Vagina (tissue), 2 donors: ENCODE measurements at places on chromosomes 3 and 15.

DNA sequence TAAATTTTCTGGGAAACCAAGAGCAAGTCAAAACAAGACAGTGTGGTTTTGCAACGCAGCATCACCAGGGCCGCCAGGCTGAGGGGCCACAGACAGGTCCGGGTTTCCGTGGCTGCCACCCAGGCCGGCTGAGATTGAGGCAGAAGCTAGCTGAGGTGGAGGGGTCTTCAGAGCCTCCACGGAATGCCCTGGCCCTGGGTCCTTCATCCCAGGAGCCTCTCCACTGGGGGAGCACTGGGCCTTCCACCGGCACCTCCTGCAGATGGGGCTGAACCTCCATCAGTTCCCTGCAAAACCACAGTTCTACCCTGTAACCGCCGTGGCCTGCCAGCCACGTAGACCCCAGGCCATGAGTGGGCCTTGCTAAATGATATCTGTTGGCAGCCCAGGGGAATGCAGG, 152.7 kb downstream of the CHSY1 start:
- H3K4me3 ChIP-seq, result no peak overlapping the region
- H3K27me3 ChIP-seq, result no peaks in the 10 kb centered on the region
- no peaks in the 10 kb centered on the region for H3K4me1 ChIP-seq
- no peak overlapping the region for H3K27ac ChIP-seq

- no peaks in the 10 kb centered on the region for H3K27me3 ChIP-seq
- H3K4me1 ChIP-seq, result no peaks in the 10 kb centered on the region
- no peak for DNase-seq
- H3K4me3 ChIP-seq, result no peak overlapping the region
- H3K27ac ChIP-seq, result no peak overlapping the region
These were observed 12.7 kb upstream of the CPA3 start for GRCh38 chr3:148852271-148852992.

- no peak overlapping the region for H3K4me3 ChIP-seq
- no peaks in the 10 kb centered on the region for H3K27me3 ChIP-seq
- no peak overlapping the region for H3K27ac ChIP-seq
- no peak for DNase-seq
- no peaks in the 10 kb centered on the region for H3K36me3 ChIP-seq
These were observed 16.0 kb downstream of the ROBO2 start for GRCh38 chr3:77055841-77056341.

DNA sequence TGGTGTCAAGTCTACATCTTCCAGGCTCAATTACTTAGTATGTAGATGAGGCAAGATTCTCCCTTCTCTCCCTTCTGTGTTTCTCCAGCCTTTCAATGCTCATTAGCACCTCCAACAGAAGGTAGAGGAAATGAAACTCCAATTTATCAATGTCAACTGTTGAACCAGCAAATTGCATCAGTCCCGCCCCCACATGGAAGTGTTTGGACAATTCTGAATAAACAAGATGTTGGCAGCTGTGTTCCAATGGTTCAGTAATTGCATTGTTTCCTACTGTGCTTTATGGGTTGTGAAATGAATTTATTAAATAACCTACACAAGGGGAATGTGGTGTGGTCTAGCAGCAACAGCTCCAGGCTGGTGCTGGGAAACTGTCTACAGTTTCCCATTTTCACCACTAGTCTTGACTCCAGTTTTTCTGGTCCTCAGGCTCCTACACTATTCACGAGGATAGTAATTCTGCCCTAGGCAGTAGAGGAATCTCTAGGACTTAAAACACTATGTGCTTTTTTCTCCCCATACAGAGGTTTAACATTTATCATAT, 91.9 kb downstream of the MB21D2 start:
- H3K27me3 ChIP-seq, result no peaks in the 10 kb centered on the region
- no peaks in the 10 kb centered on the region for H3K36me3 ChIP-seq
- H3K27ac ChIP-seq, result no peak overlapping the region

DNA sequence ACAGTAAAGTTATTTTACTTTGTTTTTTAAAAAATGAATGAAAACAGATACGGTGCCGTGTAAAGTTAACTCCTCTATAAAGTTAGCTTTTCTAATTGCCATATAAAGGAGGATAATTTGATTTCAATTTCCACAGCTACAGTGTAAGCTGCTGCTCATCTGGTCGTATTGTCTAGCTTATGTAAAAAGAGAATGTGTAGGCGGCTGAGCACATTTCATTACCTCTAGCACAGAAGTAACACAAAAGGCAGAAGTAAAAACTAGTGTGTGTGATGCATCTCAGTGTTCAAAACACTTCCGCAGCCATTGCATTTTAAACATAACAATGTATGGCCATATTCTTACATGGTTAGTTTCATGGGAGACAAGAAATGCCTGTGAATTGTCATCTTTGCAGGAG, 105.0 kb upstream of the P2RY1 start:
- no peaks in the 10 kb centered on the region for H3K36me3 ChIP-seq
- no peak overlapping the region for H3K27ac ChIP-seq
- DNase-seq, result no peak
- no peaks in the 10 kb centered on the region for H3K27me3 ChIP-seq

DNA sequence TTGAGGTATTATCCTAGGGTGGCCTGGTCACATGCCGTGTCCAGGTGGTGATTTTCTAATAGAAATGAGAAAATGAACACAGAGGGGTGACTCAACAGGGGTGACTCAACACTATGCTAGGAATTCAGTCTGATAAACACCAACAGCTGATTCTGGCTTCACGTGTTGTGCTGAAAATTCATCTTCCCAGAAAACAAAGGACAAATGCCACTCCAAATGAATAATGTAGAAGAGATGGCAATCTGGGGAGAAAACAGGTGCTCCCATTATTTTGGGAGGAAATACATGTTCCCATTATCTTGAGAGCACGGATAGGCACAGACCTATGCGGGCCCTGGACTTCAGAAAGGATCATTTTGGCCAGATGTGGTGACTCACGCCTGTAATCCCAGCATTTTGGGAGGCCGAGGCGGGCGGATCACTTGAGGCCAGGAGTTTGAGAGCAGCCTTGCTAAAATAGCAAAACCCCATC, 101.2 kb upstream of the MEX3B start:
- H3K27me3 ChIP-seq, result no peaks in the 10 kb centered on the region
- no peak overlapping the region for H3K4me3 ChIP-seq
- no peak for DNase-seq
- no peaks in the 10 kb centered on the region for H3K36me3 ChIP-seq
- H3K4me1 ChIP-seq, result no peaks in the 10 kb centered on the region

- H3K27me3 ChIP-seq, result no peaks in the 10 kb centered on the region
- no peak overlapping the region for H3K4me3 ChIP-seq
- no peak for DNase-seq
- no peaks in the 10 kb centered on the region for H3K36me3 ChIP-seq
These were observed 18.8 kb downstream of the NBEAL2 start for GRCh38 chr3:46998121-46998851.

GRCh38 chr3:11739706-11740105, 96.0 kb upstream of the VGLL4 start:
- H3K27me3 ChIP-seq, result no peaks in the 10 kb centered on the region
- no peaks in the 10 kb centered on the region for H3K4me1 ChIP-seq
- no peak overlapping the region for H3K4me3 ChIP-seq
- no peak overlapping the region for H3K27ac ChIP-seq
- DNase-seq, result no peak

- no peaks in the 10 kb centered on the region for H3K36me3 ChIP-seq
- no peaks in the 10 kb centered on the region for H3K4me1 ChIP-seq
- no peak for DNase-seq
- no peak overlapping the region for H3K4me3 ChIP-seq
These were observed 25.0 kb downstream of the CRYGS start for GRCh38 chr3:186519021-186519658.

DNA sequence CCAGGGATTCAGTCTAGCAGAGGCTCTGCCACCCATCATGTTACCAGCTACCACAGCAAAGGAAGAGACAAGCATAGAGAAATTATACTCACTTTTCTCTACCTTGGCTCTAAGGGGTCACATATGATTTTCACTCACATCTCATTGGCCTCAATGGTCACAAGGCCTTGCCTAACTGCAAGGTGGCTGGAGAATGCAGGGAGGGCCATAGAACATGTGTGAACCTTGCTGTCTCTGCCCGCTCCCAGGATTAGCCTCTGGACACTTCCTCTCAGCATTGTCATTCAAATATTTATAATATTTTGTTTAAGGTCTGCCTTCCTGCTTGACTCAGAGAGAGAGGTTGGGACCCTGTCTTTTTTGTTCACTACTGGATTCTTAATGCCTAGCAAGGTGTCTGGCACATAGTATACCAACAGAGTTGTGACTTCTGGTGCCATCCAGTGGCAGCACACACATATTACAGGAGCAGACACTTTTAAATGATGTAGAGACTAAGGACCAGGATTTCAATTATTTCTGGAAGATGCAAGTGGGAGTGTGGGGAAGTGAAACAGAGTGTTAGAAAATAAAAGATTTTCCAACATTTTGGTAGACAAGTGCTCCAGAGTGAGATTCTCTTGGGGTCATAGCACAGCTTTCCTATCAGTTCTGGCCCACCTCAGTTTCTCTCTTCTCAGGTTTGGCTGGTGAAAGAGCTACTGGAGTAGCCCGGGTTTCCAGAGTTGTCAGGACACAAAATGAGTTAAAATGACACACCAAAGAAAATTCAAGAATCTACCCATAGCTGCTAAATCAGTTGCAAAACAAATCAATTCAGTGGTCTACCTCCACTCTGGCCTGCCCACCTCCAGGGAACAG, 119.0 kb upstream of the RASGRP1 start:
- no peaks in the 10 kb centered on the region for H3K27me3 ChIP-seq
- H3K4me3 ChIP-seq, result no peak overlapping the region
- DNase-seq, result no peak
- no peaks in the 10 kb centered on the region for H3K36me3 ChIP-seq
- no peaks in the 10 kb centered on the region for H3K4me1 ChIP-seq

- H3K27me3 ChIP-seq, result no peaks in the 10 kb centered on the region
- H3K27ac ChIP-seq, result peak overlapping the region; percentile 95
- peak; percentile 86 for DNase-seq
- peaks cover 80% of the 10 kb centered on the region for H3K4me1 ChIP-seq
- H3K36me3 ChIP-seq, result no peaks in the 10 kb centered on the region
These were observed 2.9 kb downstream of the GATA2 start for GRCh38 chr3:128489927-128490649.

- no peaks in the 10 kb centered on the region for H3K4me1 ChIP-seq
- no peaks in the 10 kb centered on the region for H3K36me3 ChIP-seq
- no peak overlapping the region for H3K4me3 ChIP-seq
- no peak for DNase-seq
- no peaks in the 10 kb centered on the region for H3K27me3 ChIP-seq
These were observed 69.1 kb downstream of the KBTBD8 start for GRCh38 chr3:67067251-67067650.

DNA sequence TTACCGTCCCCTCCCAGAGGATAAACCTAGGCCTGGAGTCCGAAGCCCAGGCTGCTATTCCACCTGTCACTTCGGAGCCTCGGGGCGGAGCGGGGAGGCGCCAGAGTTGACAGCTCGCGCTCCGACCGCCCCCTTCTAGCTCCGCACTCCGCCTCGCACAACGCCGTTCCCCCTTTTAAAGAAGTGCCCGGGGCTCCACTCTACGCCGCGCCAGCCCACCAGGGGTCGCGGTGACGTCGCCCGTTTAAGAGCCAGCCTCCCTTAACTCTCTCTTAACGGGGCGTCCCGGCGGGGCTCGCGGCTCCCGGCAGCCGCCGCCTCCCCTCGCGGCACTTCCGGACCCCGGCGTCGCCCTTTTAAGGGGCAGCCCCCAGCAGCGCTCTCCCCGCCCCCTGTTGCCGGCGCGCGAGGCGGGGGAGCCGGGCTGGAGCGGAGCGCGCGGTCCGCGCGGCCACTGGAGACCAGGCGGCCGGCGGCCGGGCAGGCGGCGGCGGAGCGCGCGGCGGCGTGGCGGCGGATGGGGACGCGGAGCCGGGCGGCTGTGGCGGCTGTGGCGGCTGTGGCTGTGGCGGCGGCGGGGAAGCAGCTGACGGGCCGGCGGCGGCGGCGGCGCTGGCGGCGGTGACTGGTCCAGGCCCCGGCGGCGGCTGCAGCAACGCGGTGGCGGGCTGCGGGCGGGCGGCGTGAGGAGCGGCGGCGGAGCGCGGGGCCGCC, at the start of gene INAFM2:
INAFM2 (plus strand) TSS at position 454 of the 714 bp plus-strand sequence. CDS start 364 bp downstream, outside the sequence.
- peak within 1 kb of the TSS; percentile 85 for H3K4me3 ChIP-seq
- H3K36me3 ChIP-seq, result no peaks in the 10 kb centered on the region
- no peaks in the 10 kb centered on the region for H3K27me3 ChIP-seq
- peaks cover 31% of the 10 kb centered on the region for H3K4me1 ChIP-seq
- H3K27ac ChIP-seq, result peak within 1 kb of the TSS; percentile 75

DNA sequence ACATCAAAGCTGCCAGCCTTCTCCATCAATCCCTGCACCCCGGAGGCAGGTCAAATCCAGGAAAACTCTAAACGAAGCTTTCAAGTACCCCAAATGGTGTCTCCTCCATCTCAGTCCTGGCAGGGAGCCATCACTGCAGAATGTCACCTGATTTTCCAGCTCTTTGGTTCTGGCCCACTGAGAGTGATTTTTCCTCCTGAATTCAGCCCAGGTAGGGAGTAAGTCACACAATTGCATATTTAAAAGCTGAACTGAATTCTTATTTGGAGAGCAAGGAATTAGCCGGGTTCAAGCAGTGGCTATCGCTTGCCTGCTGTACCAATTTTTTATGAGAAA, 5.3 kb downstream of the RFTN1 start:
- no peaks in the 10 kb centered on the region for H3K36me3 ChIP-seq
- DNase-seq, result no peak
- H3K4me1 ChIP-seq, result peaks cover 31% of the 10 kb centered on the region
- H3K27ac ChIP-seq, result no peak overlapping the region
- H3K4me3 ChIP-seq, result no peak overlapping the region
- no peaks in the 10 kb centered on the region for H3K27me3 ChIP-seq

- H3K4me3 ChIP-seq, result no peak overlapping the region
- DNase-seq, result no peak
These were observed 25.5 kb upstream of the RNU6-1 start for GRCh38 chr15:67865331-67865730.

DNA sequence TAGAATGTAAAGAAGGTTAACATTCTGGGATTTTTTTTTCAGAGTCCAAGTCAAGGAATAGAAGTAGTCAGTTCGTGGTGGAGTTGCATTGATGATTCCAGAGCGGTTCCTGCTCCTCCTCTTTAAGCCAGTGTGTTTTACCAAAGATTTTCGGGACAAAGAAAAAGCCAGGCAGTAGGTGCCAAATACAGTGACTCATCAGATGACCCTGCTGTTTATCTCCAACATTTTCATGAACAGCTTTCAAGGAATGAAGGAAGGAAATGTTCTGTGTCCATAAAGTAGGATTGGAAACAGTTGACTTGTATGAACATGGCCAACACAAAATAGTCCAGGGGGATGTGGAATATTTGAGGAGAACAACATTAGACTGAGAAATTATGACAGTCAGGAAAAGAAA, 142.4 kb upstream of the TMC3 start:
- no peak overlapping the region for H3K4me3 ChIP-seq
- H3K27me3 ChIP-seq, result no peaks in the 10 kb centered on the region
- H3K4me1 ChIP-seq, result no peaks in the 10 kb centered on the region
- no peak for DNase-seq
- H3K36me3 ChIP-seq, result no peaks in the 10 kb centered on the region
- no peak overlapping the region for H3K27ac ChIP-seq

GRCh38 chr3:7368597-7368996, 507.7 kb downstream of the GRM7 start:
- H3K27ac ChIP-seq, result no peak overlapping the region
- H3K36me3 ChIP-seq, result no peaks in the 10 kb centered on the region
- no peak for DNase-seq
- no peak overlapping the region for H3K4me3 ChIP-seq
- H3K27me3 ChIP-seq, result no peaks in the 10 kb centered on the region
